B cell (primary cell): ENCODE measurements at places on chromosomes 13 and 19. TPM values are rescaled to one million over a fixed set of nuclear protein-coding genes. Genes with fewer than 3 reads are reported as not detected.
A peak's percentile ranks its signal among the peaks of the same experiment; 100 is the strongest.

DNA sequence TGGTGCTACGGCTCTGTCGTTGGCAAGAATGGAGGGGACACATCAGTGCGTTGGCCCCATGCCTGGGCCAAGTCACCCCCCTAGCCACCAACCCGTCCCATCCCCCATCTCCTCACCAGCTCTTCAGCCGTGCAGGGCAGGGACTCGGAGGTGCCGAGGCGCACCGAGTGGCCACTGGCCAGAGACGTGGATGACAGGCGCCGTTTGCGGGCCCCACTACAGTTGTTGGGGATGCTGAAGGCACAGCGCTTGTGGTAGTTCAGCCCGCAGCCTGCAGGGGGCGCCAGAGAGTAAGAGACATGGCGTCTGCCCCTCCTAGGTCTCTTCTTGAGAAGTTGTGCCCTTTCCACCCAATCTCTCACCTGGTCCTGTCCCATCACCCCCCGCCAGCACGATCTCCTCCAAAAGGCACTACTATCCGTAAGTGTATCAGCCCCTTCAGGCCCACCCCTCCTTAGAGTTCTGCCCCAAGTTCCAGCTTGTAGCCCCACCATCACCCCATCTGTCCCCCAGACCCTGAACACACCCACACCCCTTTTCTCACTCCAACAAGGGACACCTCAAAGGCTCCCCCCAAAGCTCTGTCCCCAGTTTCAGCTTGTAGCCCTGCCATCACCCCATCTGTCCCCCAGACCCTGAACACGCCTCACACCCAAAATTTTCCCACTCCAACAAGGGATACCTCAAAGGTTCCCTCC is 12.4 kb downstream of the PRKD2 start:
- peak; percentile 85 for DNase-seq

DNA sequence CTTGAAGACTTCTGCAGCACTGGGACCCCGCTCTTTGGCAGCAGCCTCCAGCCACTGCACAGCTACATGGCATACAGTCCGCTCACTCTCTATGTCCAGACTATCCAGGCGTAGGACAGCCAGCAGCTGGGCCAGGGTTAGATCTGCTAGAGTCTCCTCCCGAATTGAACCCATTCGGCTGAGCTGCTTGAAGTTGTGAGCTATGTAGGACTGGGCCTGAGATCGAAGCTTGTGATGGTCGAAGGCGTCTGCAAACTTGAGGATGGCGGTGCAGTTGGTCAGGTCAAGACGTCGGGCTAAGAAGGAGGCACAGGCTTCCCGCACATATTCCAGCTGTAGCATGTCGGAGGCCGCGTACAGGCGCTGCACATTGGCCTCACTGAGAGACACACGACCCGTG is 900 bp downstream of the KBTBD7 start:
- no peak for DNase-seq

DNA sequence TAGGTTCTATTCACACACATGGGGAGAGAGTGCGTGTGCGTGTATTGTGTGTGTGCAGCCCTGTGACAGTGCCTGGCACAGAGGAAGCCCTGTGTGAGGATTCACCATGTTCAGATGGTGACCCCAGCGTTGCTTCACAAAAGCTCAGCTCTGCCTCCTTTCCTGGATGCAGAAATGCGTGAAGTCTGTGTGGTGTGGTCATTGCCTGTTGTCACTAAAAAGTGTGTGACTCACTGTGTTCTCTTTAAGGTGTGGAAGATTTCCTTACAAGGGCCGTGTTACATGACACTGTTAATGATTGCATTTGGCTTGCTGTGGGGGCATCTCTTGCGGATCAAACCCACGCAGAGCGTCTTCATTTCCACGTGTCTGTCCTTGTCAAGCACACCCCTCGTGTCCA is 19.5 kb upstream of the DCUN1D2 start:
- DNase-seq: no peak

DNA sequence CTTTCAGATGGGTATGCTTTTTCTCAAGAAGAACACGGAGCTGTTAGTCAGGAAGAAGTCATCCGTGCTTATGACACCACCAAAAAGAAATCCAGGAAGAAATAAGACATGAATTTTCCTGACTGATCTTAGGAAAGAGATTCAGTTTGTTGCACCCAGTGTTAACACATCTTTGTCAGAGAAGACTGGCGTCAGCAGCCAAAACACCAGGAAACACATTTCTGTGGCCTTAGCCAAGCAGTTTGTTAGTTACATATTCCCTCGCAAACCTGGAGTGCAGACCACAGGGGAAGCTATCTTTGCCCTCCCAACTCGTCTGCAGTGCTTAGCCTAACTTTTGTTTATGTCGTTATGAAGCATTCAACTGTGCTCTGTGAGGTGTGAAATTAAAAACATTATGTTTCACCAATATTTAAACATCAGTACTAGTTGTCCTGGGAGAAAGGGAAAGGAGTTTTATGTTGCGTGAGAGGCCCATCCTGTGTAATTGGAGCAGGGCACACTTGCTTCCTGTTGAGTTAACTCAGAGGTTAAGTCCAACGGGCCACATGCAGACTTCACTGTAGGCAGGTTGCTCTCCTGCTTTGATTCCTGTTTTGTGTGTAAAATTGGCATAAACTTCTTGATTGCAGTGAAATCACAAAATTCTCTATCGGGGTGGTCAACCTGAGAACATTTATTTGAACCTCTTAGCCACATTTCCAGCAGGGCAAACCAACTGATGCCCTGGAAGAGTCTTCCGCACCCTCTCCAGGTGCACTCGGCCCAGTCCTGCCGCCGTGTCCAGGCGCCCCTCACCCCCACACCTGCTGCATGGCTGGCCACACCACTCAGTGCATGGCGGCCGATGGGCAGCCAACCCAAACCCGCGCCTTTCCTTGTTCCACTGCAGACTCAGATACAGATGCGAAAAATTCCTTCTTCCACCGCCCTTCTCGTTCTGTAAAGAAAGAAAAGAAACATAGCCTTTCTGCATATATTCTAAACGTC is 31.6 kb downstream of the SHISA2 start:
- DNase-seq: no peak

DNA sequence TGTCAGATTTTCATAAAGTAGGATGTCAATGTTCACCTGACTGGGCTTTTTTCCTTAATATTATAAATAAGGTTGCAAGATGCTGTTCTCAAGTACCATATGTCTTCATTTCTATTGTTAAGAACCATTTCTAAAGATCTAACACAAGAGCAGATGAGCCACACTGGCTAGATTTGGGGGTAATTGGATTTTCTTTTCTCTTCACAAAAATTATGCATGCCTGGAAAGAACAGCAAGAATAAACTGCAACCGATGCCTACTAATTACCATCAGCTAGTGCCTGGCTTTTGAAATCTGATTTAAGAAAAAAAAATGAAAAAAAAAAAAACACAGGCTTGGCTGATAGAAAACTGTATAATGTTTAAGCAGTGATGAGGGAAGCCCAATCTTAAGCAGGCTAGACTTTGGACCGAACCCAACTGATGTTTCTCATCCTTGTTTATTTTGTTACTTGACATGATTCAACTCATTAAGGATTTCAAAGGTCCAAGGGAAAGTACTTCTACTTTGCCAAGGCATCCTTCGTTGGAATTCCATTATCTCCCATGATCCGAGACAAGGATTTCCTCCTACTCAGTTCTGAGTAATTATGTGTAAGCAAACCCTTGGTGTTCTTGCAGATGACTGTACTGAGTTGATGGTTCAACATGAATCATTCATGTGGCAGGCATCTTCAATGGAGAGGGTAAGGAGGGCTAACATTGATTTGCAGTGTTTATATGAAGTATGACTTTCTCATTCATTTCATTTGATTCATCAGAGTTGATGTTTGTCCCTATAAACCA is 300.5 kb downstream of the SPRY2 start:
- no peak for DNase-seq

Gene TMEM59L
- total RNA-seq: not detected in 2 replicates

GRCh38 chr13:23771552-23771951 is 117.6 kb downstream of the MIPEP start:
- DNase-seq: no peak

Gene ZNF701
- 48.8 and 49.2 TPM in 2 replicates for total RNA-seq

- no peak for DNase-seq
Observed at GRCh38 chr13:109400624-109401257, 385.6 kb downstream of the IRS2 start.
